ENCODE measurements at places on chromosomes 13 and 19.
A peak's percentile ranks its signal among the peaks of the same experiment; 100 is the strongest.

GRCh38 chr13:44300895-44301638, 72.6 kb upstream of the SERP2 start:
- no peak for DNase-seq

- DNase-seq = no peak
Measured at GRCh38 chr13:80299046-80299445, 41.9 kb downstream of the SPRY2 start.

GRCh38 chr13:45209229-45209628, 8.4 kb upstream of the KCTD4 start:
- DNase-seq = no peak

- DNase-seq = no peak
Measured at GRCh38 chr13:45492538-45492937, 27.8 kb downstream of the COG3 start.

DNA sequence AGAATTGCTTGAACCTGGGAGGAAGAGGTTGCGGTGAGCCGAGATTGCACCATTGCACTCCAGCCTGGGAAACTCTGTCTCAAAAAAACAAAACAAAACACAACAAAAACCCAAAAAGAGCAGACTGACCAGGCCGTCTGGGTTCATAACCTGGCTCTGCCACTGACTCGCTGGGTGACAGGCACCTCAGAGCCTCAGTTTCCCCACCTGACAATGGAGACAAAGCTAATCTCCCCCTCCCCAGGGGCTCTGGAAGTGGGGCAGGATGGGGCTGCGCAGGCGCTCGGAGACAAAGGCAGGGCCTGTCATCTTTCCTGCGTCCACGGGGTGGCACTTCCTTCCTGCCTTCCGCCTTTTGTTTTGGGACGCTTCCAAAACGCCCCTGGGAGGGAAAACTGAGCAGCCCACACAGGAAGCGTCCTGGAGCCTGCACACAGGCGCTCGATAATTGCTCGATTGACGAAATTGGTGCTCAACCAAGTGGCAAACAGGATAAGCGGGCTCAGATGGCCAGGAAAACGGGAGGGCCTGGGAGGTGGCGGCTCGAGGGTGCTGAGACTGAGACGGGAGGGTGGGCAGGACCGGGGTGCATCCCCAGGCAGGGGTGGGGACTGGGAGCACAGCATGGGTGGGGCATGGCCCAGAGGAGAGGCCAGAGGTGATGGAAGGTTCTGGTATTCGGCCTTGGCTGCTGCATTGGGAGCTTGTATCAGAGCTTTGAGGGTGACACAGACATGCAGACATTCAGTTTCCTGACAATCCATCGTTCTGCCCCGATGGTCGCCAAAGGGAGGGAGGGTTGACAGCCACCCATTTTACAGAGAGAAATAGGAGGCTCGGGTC, 17.8 kb downstream of the SPC24 start:
- no peak for DNase-seq

GRCh38 chr13:89695343-89696257, 1651.9 kb upstream of the MIR17HG start:
- peak; percentile 22 for DNase-seq

DNA sequence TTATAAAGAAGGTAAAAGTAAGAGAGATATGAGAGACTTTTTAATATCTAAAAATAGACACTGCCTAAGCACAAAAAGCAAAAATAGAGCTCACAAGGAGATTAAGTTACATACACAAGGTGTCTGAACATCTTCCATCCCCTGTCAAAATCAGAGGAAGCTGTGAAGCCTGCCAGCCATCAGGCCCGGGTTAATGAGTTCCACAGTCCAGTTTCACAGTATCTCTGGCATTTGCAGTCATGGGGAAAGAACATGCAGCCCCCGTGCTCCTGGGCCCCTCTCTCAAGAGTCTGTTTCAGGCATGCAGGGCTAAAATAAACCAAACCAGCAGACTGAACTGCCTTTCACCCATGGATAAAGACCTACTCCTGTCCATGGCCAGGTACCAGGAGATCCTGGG, 79.2 kb downstream of the TBC1D4 start:
- no peak for DNase-seq

- no peak for DNase-seq
Measured at GRCh38 chr13:43652760-43653159, 134.0 kb downstream of the ENOX1 start.

- DNase-seq = no peak
Measured at GRCh38 chr19:20669263-20669662, 7.9 kb upstream of the ZNF626 start.
